ENCODE measurements at places on chromosomes 3 and 15. TPM values are rescaled to one million over a fixed set of nuclear protein-coding genes. Genes with fewer than 3 reads are reported as not detected.

Gene MKRN3
- 0.89 TPM for polyA plus RNA-seq

Gene C3orf62
- 10.0 TPM for polyA plus RNA-seq

Gene BCL2A1
- 1.1 TPM for polyA plus RNA-seq

- DNase-seq = no peak
Measured at GRCh38 chr15:93102211-93102610, 13.2 kb upstream of the RGMA start.

- DNase-seq = no peak
Measured at GRCh38 chr15:63832620-63833019, 1.1 kb downstream of the HERC1 start.

- DNase-seq = no peak
Measured at GRCh38 chr3:100124201-100124761, 10.0 kb upstream of the FILIP1L start.

All from right renal cortex interstitium (tissue), 3 donors.